Endodermal cell (in vitro differentiated cells): ENCODE measurements at places on chromosomes 1 and 21. TPM values are rescaled to one million over a fixed set of nuclear protein-coding genes. Genes with fewer than 3 reads are reported as not detected.

SMIM1 gene
- 10.3 and 11.1 TPM in 2 replicates for total RNA-seq

SPRR1A gene
- total RNA-seq: not detected in 2 replicates

RPAP2 gene
- 35.0 to 38.6 TPM (median 37.9 TPM) in 3 replicates for total RNA-seq

FMO3 gene
- not detected in 3 replicates for total RNA-seq

HHIPL2 gene
- 0.45 to 0.59 TPM (median 0.49 TPM) in 3 replicates for total RNA-seq

DNA sequence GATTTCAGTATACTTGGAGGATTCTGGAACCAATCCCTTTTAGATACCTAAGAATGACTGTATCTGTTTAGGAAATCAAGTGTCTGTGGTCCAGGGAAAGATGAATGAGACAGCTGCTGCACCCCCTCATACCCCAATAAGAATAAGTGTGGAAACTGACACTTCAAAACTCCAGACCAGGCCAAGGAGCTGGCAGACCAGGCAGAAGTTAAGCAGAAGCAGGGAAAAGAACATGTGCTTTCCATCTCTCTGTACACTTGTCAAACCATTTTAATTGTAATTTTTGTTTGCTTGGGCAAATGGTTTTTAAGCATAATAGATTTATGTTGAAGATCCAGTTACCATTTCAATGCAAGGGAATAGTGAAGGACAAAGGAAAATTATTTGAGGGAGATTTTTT, 100.2 kb downstream of the GREM2 start:
- DNase-seq: no peak

- no peak for DNase-seq
Observed at GRCh38 chr1:30125021-30125820, 598.2 kb downstream of the MATN1 start.

DNA sequence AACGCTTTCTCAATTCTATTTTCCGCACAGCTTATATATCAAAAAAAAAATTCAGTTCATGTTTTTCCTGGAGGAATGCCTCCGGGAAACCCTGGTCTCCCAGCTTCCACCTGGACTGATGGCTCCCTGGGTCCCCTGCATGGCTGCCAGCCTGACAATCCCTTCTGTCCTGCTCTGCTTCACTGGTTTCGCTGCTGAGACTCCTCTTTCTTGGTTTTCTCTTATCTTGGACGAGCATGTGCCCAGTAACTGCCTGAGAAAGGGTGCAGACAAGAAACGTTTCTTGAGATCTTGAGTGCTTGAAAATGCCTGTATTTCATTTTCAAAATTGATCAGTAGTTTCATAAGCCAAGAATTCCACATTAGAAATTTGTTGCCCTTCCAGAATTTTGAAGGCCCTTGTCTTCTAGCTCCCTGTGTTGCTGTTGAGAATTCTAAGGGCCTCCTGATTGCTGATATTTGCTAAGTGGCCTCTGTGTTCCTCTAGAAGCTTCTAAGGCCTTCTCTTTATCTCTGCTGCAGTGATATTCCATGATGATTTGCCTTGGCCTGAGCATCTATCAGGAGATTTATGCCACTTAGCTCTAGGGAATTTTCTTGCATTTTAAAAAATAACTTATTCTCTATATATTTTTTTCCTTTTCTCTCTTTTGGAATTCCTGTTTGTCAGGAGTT, 44.7 kb downstream of the ETS2 start:
- no peak for DNase-seq

DNA sequence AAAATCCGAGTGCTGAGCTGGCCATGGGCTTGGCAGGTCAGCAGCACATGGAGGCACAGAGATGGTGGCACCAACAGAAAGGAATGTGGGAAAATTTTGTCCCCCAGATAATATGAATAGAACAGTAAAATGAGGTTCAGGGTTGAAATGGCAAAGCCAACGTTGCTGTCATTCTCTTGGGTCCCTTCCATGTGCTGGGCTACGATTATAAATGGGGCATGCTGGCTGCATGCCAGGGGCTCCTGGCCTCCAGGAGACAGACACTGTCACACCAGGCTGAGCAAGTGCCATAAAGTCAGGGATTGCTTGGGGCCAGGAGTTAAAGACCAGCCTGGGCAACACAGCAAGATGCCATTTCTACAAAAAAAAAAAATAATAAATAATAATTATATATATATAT, 77.1 kb downstream of the TOMM20 start:
- DNase-seq: no peak

GRCh38 chr1:41866285-41866684, 52.4 kb downstream of the HIVEP3 start:
- DNase-seq: no peak

DNA sequence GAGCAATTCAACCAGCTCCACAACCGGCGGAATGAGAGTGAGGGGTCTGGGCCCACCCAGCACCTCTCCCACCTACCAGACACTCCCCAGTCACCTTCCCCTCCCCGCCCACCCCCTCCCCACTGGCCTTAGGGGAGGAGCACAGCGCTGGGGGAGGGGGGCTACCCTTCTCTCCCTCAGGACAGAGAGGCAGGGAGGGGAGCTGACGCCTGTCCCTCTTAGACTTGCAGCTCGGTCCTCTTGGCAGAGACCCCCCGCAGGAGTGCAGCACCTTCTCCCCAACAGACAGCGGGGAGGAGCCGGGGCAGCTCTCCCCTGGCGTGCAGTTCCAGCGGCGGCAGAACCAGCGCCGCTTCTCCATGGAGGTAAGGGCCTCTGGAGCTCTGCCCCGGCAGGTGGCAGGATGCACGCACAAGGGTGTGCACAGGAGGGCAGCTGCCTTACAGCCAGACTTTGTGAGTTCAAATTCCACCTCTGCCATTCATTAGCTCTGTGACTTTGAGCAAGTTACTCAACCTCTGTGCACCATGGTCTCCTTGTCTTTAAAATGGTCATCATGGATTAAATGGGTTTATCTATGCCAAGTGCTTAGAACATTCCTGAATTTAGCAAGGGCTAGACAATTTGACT, 18.9 kb downstream of the CDK18 start:
- DNase-seq: no peak

- DNase-seq: no peak
Observed at GRCh38 chr1:21584096-21584495, 74.9 kb downstream of the ALPL start.

GRCh38 chr21:28228636-28228995, 764.1 kb downstream of the LTN1 start:
- DNase-seq: no peak
